ENCODE measurements at places on chromosomes 3 and 15.

GRCh38 chr3:42072831-42073301 is 18.3 kb upstream of the TRAK1 start:
- peaks cover 55% of the 10 kb centered on the region for H3K4me1 ChIP-seq
- H3K27me3 ChIP-seq, result no peaks in the 10 kb centered on the region
- H3K27ac ChIP-seq, result no peak overlapping the region
- H3K36me3 ChIP-seq, result no peaks in the 10 kb centered on the region

DNA sequence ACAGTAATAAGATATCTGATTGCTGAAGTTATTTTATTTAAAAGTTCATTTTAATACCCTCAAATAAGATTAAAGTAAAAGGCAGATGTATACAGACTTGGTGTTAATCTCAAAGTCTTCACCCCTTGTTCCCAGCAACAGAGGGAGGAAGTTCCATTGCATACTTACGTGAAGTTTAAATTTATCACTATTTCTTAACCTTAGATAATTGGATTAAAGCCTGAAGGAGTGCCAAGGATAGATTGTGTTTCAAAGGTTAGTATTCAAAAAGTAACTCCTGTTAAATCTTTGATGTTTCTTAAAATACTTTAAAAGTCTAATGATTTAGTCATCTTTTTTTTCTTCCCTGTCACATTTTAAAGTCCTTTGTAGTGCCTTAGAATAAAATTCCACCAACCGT is 39.3 kb downstream of the ATP1B3 start:
- no peak overlapping the region for H3K27ac ChIP-seq
- no peak for DNase-seq
- no peaks in the 10 kb centered on the region for H3K27me3 ChIP-seq
- no peak overlapping the region for H3K4me3 ChIP-seq

GRCh38 chr3:102114264-102114979 is 265.1 kb downstream of the NFKBIZ start:
- no peak overlapping the region for H3K4me3 ChIP-seq
- no peak for DNase-seq
- no peaks in the 10 kb centered on the region for H3K36me3 ChIP-seq
- H3K27me3 ChIP-seq, result no peaks in the 10 kb centered on the region

- H3K27ac ChIP-seq, result no peak overlapping the region
- no peak overlapping the region for H3K4me3 ChIP-seq
- no peak for DNase-seq
- H3K36me3 ChIP-seq, result no peaks in the 10 kb centered on the region
- no peaks in the 10 kb centered on the region for H3K4me1 ChIP-seq
- no peaks in the 10 kb centered on the region for H3K27me3 ChIP-seq
Measured at GRCh38 chr3:77281721-77282120, 241.8 kb downstream of the ROBO2 start.

DNA sequence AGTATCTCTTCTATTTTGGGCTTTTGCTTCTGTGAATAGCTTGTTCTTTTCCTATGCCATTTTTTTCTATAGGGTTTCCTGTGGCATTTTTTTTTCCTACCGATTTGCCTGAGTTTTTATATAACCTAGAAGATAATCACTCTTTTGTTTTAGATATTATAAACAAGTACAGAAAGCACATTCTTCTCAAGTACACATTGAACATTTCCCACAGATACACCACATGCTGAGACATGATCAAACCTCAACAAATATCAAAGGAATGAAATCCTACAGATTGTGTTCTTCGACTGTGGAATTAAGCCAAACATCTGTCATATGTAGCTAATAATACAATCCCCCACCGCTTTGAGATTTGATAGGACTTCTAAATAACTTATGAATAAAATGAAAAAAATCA is 9.1 kb upstream of the FEM1B start:
- H3K27me3 ChIP-seq, result no peaks in the 10 kb centered on the region
- no peak overlapping the region for H3K4me3 ChIP-seq
- H3K27ac ChIP-seq, result no peak overlapping the region
- no peaks in the 10 kb centered on the region for H3K36me3 ChIP-seq
- DNase-seq, result no peak
- peaks cover 34% of the 10 kb centered on the region for H3K4me1 ChIP-seq

DNA sequence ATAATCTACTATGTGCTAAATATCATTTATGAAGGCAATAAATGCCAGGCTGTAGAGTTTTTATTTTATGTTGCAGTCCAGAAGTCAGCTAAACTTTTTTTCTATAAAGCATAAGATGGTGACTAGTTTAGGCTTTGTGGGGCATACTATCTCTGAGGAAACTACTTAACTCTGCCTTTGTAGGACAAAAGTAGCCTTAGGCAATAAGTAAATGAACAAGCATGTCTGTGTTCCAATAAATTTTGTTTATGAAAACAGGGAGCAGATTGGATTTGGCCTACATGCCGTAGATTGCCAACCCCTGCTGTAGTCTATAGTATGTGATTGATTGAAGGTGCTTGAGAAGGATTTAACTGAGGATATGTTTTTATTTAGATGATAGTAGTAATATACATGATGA is 502.5 kb upstream of the NAALADL2 start:
- H3K4me3 ChIP-seq, result no peak overlapping the region
- no peaks in the 10 kb centered on the region for H3K4me1 ChIP-seq
- H3K36me3 ChIP-seq, result no peaks in the 10 kb centered on the region
- no peaks in the 10 kb centered on the region for H3K27me3 ChIP-seq
- DNase-seq, result no peak

DNA sequence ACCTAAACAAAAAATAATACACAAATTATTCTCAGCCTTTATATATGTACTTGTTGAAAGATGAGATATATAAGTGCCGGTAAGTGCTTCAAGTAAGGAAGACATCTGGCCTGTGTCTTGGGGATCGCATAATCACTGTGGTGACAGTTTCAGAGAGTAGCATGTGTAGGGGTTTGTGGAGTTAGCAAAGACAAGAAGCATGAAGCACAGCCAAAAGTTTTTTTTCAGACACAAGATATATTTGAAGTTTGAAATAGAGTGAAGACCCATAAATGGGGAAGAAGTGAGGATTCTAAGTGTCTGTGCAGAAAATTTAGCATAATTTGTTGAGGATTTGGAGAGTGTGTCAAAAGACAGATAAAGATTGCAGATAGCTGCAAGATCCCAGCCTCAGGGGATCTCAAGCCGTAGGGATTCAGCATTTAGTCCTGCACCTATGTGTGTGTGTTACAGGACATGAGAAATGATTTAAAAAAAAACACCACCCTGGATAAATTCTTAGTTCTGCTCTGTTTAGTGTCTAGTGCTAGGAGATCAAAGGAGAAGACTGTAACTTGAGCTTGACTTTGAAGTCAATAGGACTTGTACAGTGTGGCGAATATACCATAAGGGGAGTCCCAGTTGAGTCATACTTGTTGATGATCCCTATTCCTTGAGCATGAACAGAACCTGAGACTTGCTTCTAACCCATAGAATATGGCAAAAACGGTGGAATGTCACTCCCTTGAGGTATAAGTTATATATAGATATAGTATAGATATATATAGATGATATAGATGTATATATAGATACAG is 123.9 kb upstream of the GRM7 start:
- H3K4me3 ChIP-seq, result no peak overlapping the region
- no peaks in the 10 kb centered on the region for H3K4me1 ChIP-seq
- no peaks in the 10 kb centered on the region for H3K36me3 ChIP-seq
- no peak for DNase-seq

DNA sequence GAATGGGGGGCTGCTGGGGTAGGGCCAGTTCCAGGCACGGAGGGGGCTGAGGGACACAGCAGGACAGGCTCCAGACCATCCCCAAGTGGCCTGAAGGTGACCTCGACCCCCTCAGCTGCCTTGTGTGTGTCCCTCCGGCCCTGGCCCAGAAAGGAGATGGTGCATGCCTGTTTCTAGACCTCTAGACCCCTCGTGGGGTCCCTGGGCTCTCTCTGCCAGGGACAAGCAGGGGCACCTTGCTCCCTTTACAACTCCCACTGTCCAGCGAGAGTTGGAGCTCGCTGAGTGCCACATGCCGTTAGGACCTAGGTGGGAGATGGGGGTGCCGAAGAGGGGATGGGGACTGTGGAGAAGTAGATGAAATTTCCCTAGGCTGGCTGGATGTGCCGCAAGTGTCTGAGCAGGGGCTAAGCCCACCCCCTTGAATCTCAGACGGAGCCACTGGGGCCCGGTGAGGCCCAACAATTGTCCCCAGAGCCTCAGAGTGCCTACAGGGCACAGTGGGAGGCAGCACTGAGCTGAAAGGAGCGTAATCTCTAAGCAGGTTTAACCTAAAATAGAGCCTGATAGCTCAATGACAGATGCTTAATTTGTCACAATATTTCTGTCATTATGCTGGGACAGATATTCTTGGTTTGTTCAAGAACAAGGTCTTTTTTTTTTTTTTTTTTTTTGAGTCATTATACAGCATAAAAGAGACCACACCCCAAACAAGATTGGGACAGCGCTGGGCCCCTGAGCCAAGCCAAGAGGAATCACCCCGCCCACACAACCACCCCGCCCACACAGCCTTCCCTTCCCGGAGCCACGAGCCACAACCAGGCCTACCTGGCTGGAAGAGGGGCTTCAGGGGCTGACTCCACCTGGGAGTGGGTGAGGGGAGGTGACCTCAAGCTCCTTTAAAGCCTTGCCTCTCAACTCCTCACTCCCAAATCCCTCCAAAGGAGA is 23.6 kb upstream of the KLF13 start:
- H3K27me3 ChIP-seq, result no peaks in the 10 kb centered on the region
- no peak overlapping the region for H3K27ac ChIP-seq
- H3K4me1 ChIP-seq, result peaks cover 84% of the 10 kb centered on the region
- H3K4me3 ChIP-seq, result no peak overlapping the region
- DNase-seq, result no peak
- H3K36me3 ChIP-seq, result no peaks in the 10 kb centered on the region

DNA sequence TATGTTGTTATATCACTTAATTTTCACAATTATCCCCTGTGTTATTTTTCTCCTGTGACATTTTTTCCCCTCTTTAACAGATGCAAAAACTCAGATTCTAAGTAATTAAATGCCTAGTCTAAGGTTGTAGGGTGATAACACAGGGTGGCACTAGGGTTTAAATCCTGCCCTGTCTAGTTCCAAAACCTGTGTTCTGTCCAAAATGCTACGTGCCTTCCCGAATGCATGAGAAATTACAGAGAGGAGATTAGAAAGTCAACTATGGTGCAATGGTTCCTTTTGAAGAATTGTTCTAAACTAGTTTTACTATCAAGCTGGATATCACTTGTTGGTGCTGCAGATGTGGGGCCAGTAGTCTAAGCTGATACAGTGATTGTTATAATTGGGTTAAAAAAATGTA is 108.0 kb downstream of the DIPK2A start:
- H3K27me3 ChIP-seq, result no peaks in the 10 kb centered on the region
- no peaks in the 10 kb centered on the region for H3K4me1 ChIP-seq
- no peak overlapping the region for H3K27ac ChIP-seq
- DNase-seq, result no peak
- no peaks in the 10 kb centered on the region for H3K36me3 ChIP-seq
